ENCODE measurements at places on chromosomes 16 and 17. TPM values are rescaled to one million over a fixed set of nuclear protein-coding genes. Genes with fewer than 3 reads are reported as not detected.

DNA sequence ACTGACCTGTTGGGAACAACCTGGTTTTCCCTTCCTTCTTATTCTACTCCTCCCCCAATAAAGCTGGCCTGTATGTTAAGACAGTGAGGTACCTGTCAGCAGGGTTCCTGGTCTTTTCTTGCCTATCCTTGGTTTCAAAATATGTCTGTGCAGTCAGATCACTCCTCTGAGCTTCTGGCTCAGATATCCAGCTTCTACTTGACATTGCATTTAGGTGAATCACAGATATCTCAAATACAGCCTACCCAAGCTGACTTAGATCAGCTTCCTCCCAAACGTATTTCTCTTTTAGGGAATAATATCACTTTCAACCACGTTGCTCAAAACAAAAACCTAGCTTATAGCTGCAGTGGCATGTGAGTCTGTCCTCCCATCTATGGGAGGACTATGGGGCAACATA, 48.7 kb downstream of the TEX14 start:
- H3K4me3 ChIP-seq, result no peak overlapping the region
- H3K27me3 ChIP-seq, result no peaks in the 10 kb centered on the region
- no peak for DNase-seq
- H3K4me1 ChIP-seq, result no peaks in the 10 kb centered on the region
- H3K27ac ChIP-seq, result no peak overlapping the region
- no peaks in the 10 kb centered on the region for H3K36me3 ChIP-seq

GRCh38 chr17:61380217-61380835, 19.3 kb upstream of the TBX2 start:
- peak overlapping the region; percentile 77 for H3K27ac ChIP-seq
- DNase-seq, result no peak
- H3K4me3 ChIP-seq, result no peak overlapping the region
- no peaks in the 10 kb centered on the region for H3K27me3 ChIP-seq
- H3K36me3 ChIP-seq, result no peaks in the 10 kb centered on the region

DNA sequence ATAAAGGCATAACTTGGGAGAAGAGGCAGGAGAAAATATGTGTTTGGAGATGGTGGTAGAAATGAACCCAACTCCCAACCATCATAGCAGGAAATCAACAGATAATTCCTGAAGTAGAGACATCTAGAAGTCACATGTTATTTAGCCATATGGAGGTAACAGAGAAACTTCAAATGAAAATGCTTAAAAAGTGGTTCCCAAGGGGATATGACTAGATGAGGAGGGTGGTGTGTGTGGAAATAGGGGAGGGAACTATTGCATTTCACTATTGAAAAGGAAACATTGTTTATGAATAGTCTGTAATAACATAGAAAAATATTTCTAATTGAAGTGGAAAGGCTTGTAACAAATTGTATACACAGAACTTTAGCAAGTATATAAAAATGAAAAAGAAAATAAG, 412.0 kb downstream of the SHISA9 start:
- H3K4me1 ChIP-seq, result no peaks in the 10 kb centered on the region
- H3K36me3 ChIP-seq, result no peaks in the 10 kb centered on the region
- no peaks in the 10 kb centered on the region for H3K27me3 ChIP-seq

KRT25 gene
- not detected for total RNA-seq

GRCh38 chr17:61495161-61495857, 43.1 kb downstream of the TBX4 start:
- peak overlapping the region; percentile 24 for H3K4me3 ChIP-seq
- H3K27ac ChIP-seq, result peak overlapping the region; percentile 82
- peak; percentile 35 for DNase-seq
- no peaks in the 10 kb centered on the region for H3K4me1 ChIP-seq

GRCh38 chr17:12290207-12290606, 269.5 kb downstream of the MAP2K4 start:
- no peak overlapping the region for H3K4me3 ChIP-seq
- H3K27ac ChIP-seq, result no peak overlapping the region
- H3K36me3 ChIP-seq, result no peaks in the 10 kb centered on the region
- no peaks in the 10 kb centered on the region for H3K4me1 ChIP-seq
- DNase-seq, result no peak

Data from breast epithelium (tissue), 4 donors.